ENCODE measurements at places on chromosomes 16 and 17. TPM values are rescaled to one million over a fixed set of nuclear protein-coding genes. Genes with fewer than 3 reads are reported as not detected.

Gene GRAP
- 1.3 TPM for polyA plus RNA-seq

Gene CTRB2
- polyA plus RNA-seq = 1.7 TPM

Gene SLC35G6
- 0.01 TPM for polyA plus RNA-seq

Gene DUSP14
- 31.5 TPM for polyA plus RNA-seq
